ENCODE measurements at places on chromosomes 6 and 20. TPM values are rescaled to one million over a fixed set of nuclear protein-coding genes. Genes with fewer than 3 reads are reported as not detected.
A peak's percentile ranks its signal among the peaks of the same experiment; 100 is the strongest.

- DNase-seq, result no peak
Observed at GRCh38 chr6:84515067-84515466, 249.3 kb downstream of the TBX18 start.

DNA sequence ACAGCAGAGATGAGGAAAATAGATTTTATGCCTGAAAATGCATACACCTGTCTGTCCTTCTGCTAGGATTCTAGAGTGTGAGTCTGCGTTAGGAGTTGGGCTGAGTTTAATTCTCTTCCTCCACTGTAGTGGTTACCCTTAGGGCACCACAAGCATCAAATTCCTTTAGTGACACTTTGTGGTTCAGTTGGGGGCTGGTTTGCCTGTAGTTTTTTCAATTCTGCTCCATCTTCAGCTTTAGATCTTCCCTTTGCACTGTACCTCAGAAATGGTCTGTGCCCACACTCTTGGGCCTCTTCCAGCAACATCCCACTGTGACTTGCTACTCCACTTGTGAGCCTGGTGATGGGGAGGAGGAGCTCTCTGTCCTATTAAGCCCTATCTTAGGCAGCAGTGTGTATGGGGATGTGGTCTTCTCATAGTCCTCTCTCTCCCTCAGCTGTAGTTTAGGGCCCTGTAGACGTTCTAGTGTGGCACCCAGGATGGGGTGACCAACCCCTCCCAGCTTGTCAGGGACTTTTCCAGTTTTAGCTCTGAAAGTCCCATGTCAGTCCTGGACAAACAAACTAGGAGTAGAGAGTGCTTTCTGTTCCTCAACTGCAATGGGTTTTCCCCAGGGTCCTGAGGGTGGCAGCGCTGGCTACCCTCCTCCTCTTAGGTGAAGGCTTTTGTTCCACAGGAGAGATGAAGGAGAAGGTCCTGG, 19.7 kb upstream of the OGFRL1 start:
- DNase-seq, result no peak

- no peak for DNase-seq
Observed at GRCh38 chr20:48698507-48699267, 129.1 kb downstream of the PREX1 start.

- no peak for DNase-seq
Observed at GRCh38 chr20:43682446-43682845, 15.5 kb downstream of the MYBL2 start.

DNA sequence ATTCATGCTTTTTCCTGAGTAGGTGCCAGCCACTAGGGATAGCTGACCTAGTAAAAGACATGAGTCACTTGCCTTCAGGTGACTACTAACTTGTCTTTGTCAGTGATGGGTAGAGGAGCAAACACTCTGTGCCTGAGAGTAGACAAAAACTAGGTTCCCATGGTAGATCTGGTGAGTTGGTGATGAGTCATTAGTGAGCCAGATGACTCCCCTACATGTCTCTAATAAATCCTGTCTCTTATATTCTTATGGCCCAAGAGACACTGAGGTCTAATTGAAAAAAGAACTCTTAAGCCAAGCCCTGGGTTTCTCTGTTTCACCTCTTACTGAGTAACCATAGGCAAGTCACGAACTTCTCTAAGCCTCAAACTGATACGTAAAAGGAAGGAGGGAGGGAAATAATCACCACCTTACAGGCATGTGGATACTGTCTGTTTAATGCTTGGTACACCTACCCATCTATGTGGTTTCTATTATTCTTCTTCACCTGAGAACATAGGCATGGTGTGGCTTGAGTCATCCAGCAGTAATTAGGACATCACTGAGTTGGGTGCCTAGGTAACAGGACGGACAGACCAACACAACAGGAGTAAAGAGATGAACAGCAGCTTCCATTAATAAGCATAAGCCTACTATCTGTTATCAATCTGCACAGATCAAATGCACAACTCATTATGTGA, 20.3 kb downstream of the TTPAL start:
- no peak for DNase-seq

DNA sequence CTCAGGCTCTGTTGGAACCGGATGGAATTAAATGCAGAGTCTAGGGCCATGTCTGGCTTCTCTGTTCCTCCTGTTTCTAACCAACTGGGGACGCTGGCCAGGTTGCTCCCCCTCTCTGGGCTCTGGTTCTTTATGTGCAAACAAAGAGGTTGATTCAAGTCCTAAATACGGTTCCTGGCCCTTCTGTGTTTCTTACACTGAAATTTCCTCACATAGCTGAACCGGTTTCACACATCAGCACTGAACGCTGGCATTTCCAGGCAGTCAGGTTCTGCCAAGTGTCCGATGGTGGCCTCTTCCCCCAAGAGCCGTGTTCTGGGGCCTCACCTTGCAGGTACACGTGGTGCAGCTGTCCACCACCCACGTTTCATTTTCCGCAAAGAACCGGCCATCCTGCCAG, 13.5 kb downstream of the THBS2 start:
- DNase-seq, result no peak

DNA sequence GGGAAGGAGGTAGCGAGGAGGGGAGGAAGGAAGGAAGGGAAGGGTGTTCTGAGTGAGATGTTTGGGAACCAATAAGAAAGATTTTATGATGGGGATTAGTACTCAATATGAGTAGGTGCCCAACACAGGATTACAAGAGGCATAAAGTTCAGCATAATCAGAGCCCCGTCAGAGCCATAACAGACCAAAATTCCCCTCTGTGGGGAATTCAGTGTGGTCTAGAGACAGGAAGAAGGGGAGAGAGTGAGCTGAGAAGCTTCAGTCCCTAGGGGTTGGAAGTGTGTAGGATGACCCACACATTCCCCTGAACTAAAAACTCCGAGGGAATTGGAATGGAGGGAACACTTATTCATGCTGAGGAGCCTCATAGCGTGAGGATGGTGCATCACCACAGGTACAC, 160.3 kb upstream of the SASH1 start:
- no peak for DNase-seq

DNA sequence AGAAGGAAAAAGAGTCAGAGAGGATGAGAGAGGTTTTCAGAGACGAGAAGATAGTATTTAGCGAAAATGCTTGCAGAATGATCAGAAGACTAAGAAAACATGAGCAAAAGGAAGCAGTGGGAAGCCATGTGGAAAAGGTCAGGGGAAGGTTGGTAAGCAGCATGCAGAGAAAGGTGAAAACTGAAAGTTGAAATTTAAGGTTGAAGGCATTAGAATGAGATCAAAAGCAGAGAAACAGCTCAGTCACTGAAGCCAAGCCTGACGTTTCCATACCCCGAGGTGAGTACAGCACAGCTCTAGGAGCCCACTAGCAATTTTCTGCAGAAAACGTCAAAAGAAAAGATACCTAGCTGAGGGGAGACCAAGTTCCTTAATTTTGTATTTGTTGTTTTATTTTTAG, 19.1 kb upstream of the TFB1M start:
- DNase-seq, result peak; percentile 39

GRCh38 chr20:23598481-23598880, 7.2 kb downstream of the CST9 start:
- DNase-seq, result no peak

DNA sequence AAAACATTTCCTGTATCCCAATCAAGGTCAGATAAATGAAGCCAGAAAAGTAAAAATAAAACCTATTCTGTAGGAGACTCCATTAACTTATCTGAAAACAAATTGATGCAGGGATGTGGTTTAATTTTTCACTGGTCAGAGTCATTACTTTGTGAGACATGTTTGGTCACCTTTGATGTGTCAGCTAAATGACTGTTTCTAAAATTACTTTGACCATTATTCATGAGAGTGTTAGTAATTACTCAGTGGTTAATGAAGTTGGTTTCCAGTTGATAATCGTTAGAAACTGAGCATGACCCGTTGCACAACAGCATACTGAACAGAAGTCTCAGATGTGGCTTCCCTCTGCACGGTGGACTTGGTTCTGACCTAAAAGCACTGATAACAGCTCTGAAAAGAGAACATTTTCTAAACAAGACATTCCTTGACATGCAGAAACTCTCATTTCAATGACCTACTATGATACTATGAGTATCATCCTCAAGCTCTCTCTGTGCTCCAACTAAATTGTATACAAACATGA, 410.5 kb upstream of the RNF217 start:
- no peak for DNase-seq

- DNase-seq, result peak; percentile 78
Observed at GRCh38 chr6:155223646-155224451, 40.0 kb upstream of the CLDN20 start.

- DNase-seq, result no peak
Observed at GRCh38 chr20:63017076-63017825, 10.5 kb upstream of the BHLHE23 start.

DNA sequence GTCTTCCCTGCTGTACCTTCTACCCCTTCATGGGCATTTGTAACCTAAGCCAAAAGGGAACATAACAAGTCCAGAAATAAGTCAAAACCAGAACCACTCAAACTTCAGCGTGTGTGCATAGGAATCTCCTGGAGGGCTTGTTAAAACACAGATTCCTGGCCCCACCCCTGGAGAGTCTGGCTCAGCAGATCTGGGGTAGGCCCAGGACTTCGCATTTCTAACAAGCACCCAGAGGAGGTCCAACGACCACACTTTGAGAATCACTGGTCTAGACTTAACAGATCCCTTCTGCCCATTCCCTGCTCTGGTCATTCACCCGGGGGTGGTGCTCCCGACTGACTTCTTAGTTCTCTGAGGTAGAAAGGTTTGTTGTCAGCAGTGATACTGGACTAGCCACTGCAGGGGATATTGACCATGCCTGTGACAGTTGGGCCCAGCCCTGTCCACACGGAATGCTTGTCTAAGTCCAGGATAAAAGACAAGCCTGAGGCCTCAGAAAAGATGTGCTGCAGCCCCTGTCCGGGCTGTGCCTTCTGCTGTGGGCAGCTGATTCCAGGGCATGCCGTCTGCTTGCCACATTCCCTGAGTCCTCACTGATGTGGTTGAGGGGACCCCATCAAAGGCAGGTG, 68.6 kb downstream of the SYNJ2 start:
- no peak for DNase-seq

GRCh38 chr20:33837096-33837830, 26.1 kb downstream of the CHMP4B start:
- no peak for DNase-seq

DNA sequence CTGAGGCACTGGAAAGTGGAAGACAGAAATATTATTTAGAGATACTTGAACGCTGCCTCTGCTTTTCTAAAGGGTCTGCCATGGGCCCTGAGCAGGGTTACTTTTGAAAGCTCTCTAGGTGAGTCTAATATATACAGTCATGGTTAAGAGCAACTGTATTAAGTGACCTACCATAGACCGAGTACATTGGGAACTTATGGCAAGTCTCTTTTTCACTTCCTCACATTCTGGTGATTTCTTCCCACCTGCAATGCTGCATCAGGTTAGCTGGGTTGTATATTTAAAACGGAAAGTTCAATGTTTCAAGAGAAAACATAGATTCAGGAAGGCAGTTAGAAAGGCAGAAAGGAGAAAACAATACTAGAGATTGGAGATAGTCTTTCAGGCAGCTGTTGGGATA, 154.7 kb downstream of the PHF3 start:
- DNase-seq, result no peak

DNA sequence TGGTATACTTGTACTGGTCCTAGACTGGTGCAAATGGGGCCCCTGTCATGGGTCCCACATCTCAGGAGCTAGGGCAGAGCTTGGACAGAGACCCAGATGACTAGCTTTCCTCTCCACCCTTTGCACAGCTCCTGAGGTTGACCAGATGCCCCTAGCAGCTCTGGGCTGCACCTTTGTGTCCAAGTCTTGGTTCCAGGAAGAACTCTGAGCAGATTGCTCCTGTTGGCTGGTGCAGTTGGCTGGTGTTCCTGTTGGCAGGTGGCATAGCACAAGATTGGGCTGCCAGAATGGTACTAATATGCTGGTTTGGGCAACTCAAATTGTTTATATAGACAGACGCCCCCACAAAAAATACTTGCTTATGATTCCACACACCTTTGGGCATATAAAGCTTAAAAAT, 89.4 kb upstream of the EZR start:
- DNase-seq, result no peak

DNA sequence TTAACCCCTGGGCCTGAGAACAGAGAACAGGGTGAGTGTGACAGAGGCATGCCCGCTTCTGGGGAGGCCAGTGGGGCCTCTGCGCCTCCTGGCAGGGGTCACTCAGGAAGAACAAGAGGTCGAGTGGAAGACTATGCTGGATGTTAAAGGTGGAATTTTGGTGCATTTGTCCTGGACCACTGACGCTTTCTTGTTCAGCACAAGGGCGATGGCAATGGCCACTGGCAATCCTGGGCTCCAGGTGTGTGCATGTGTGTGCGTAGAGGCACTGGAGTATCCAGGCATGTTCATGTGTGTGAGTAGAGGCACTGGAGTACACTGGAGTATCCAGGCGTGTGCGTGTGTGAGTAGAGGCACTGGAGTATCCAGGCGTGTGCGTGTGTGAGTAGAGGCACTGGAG, 23.5 kb upstream of the NPBWR2 start:
- no peak for DNase-seq

- DNase-seq, result no peak
Observed at GRCh38 chr6:14549304-14549770, 431.8 kb downstream of the CD83 start.

GRCh38 chr6:126475449-126475848, 135.5 kb downstream of the CENPW start:
- DNase-seq, result no peak

GRCh38 chr6:115675443-115675842, 385.2 kb downstream of the FRK start:
- no peak for DNase-seq

GRCh38 chr6:41964201-41964887, 22.7 kb upstream of the CCND3 start:
- no peak for DNase-seq

DNA sequence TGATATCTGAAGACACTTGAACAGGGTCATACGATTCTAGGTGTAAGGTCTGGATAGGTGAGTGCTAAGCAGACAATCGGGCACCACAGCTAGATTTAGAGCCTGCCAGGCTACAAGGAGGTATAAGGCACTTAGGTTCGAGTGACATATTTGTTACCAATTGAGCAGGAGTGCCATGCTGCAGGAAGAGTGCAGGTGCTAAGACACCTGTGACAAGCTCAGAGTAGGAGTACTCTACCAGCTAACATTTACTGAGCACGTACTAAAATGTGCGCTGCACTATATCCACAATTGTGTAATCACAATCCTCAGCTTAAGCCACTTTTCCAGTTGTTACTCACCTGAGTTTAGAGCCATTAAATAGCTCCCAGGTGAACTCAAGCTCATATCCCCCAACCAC, 227.8 kb upstream of the MOCS1 start:
- no peak for DNase-seq

- no peak for DNase-seq
Observed at GRCh38 chr6:105753620-105754211, 332.4 kb upstream of the PRDM1 start.

CCN6 gene
- total RNA-seq, result not detected

OR14J1 gene
- not detected for total RNA-seq

WASF1 gene
- 2.6 TPM for total RNA-seq

KIAA0408 gene
- 6.5 TPM for total RNA-seq

BTBD3 gene
- 2.0 TPM for total RNA-seq

RAD21L1 gene
- not detected for total RNA-seq

CCN5 gene
- not detected for total RNA-seq

CST2 gene
- not detected for total RNA-seq

MCHR2 gene
- not detected for total RNA-seq

FILIP1 gene
- not detected for total RNA-seq
